DMS79 treated with DMSO at 0.1 percent for 48 hours (cell line): ENCODE measurements at places on chromosomes 4 and X.

DNA sequence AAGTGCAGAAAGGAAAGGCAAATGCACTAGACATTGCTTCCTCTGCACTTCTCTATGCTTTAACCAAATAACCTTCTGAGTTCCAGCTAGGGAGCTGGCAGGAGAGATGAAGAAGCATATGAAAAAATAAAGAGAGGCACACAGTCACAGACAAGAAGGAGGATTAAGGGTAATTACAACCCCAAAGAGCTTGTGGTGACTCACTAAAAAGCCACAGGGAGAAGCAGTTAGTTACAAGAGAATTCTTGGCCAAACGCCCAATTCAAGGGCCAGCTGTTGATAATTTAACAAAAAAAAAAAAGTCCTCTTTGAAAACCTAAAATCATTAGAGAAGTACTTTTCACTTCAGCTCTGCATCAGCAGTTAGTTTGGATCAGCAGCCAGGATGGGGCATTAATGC is 478.0 kb downstream of the KCNIP4 start:
- peak; percentile 46 for DNase-seq

- DNase-seq = no peak
Observed at GRCh38 chr4:1746919-1747602, 25.7 kb downstream of the TACC3 start.

- no peak for DNase-seq
Observed at GRCh38 chrX:39427906-39428305, 626.6 kb downstream of the MID1IP1 start.

- DNase-seq = no peak
Observed at GRCh38 chr4:5924461-5925125, 31.7 kb upstream of the CRMP1 start.
